BJ (cell line): ENCODE measurements at places on chromosomes 2 and 18. TPM values are rescaled to one million over a fixed set of nuclear protein-coding genes. Genes with fewer than 3 reads are reported as not detected.

DNA sequence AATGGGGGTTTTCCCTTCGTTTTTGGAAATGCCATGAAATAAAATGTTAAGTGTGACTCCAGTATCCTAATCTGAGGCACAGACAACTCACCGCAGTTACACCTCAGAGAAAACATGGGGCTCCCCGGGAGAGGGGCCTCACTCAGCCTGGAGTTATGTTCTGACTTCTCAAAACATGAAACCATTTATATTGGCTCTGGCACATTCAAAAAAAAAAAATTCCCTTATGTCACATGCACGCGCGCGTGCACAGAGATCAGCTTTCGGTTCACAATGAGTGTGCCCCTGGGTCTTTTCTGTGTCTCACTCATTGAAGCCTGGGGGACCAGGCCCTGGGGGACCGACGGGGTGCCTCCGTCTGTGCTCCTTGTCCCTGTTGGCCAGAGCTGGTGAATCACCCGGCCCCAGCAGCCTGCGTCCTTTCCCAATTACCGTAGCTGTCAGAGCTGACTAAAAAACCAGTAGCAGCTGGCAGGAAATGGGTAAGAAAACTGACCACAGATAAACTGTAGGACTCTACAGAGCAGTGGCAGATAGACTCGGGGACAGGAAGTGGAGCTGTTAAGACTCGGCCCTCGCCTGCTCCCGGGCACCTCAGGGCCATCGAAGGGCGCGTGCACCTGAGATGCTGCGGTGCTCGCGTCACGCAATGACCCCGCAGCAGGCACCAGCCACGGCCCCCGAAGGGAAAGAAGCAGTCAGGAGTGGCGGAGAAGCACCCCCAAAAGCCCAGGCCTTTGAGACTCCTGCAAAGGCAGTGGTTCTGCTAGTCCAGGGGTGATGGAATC, 138.3 kb upstream of the ID2 start:
- peak; percentile 36 for DNase-seq

GRCh38 chr2:234463626-234464290, 33.1 kb downstream of the ARL4C start:
- DNase-seq, result no peak

DNA sequence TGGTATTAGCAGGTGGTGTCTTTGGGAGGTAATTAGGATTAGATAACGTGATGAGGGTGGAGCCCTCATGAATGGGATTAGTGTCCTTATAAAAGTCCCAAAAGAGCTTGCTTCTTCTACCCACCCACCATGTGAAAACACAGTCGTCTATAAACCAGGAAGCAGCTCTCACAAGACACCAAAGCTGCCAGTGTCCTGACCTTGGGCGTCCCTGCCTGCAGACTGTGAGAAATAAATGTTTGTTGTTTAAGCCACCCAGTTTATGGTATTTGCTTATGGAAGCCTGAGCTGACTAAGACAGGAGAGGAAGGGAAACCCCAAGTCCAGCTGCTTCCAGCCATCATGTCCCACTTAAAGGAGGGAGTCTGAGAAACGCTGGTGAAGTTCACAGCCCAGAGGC, 13.6 kb downstream of the ADI1 start:
- DNase-seq, result no peak

The ITGB6 gene
- 0.01 and 0.04 TPM in 2 replicates for polyA plus RNA-seq

The ASB18 gene
- not detected in 2 replicates for polyA plus RNA-seq

The DSG1 gene
- not detected in 2 replicates for polyA plus RNA-seq

DNA sequence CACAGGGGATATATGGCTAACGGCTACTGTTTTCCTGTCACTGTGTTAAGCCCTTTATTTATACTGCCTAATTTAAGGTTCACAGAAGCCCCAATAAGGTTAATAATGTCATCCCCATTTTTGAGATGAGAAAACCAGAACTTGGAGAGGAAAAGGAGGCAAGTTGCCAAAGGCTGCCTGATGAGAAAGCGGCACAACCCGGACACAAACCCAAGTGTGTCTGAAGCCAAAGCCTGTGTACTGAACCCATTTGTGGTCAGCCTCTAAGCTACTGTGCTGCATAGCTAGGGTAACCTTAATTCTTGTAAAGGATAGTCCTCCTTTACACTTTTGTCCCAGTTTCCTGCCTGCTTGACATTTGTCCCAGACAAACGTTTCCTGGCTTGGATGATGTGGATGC, 954.7 kb upstream of the FANCL start:
- no peak for DNase-seq

The ASIC4 gene
- polyA plus RNA-seq, result 0.04 and 0.09 TPM in 2 replicates

DNA sequence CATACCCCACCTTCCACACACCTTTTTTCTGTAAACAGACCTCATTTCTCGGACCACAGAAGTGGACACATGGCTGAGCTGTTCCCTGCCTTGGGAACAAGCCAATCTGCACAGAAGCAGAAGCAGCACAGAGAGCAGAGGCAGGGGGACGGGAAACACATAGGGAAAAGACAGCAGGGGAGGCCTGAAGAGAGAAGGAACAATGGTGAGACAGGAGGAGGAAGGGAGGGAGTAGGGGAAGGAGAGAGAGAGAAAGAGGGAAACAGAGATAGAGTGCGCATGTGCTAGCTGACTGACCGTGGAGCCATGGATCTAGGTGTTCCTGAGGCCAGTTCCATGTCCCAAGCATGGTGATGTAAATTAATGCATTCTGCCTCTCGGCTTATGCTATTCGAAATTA, 119.7 kb downstream of the NOL10 start:
- DNase-seq, result no peak

- no peak for DNase-seq
These were observed 92.2 kb upstream of the DSEL start for GRCh38 chr18:67608615-67609273.

The POTEF gene
- not detected in 2 replicates for polyA plus RNA-seq

- no peak for DNase-seq
These were observed 263.2 kb upstream of the CDH7 start for GRCh38 chr18:65487569-65487968.

DNA sequence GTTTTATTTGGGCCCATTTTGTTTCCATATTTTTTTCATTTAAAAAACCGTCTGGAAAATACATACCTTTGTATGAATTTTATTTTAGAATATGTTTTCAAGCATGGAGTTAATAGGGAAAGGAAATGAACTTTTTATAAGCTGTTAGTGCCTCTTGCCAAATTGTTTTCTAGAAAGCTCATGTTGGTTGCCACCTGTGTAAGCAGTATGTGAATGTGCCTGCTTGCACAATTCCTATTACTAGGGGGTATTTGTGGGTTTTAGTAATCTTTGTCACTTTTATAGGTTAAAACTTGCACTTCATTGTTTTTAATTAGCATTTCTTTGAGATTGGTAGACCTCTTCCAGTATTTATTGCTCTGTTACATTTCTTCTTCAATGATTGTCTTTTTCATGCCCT, 107.3 kb downstream of the TANC1 start:
- no peak for DNase-seq

The SS18 gene
- polyA plus RNA-seq, result 153 and 163 TPM in 2 replicates

The RAB31 gene
- polyA plus RNA-seq, result 30.5 and 37.2 TPM in 2 replicates

- DNase-seq, result no peak
These were observed 58.1 kb downstream of the ROCK2 start for GRCh38 chr2:11286323-11286722.

DNA sequence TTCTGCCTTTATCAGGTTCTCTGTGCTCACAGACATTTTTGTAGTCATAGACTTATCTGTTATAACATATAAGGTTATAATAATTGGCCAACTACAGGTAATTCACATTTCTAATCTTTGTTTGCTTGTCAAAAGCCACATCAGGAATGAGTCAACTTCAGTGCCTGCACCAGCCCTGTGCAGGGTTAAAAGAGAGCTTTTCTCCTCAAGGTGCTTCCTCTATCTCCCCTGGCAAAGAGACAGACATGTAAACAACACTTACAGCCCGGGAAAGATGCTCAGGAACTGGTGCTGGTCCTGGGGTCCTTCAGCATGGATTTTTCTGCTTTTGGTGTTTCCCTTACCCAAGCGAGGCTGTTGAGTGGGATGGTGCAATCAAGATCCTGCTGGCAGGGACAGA, 7.7 kb upstream of the EHD3 start:
- DNase-seq, result no peak

DNA sequence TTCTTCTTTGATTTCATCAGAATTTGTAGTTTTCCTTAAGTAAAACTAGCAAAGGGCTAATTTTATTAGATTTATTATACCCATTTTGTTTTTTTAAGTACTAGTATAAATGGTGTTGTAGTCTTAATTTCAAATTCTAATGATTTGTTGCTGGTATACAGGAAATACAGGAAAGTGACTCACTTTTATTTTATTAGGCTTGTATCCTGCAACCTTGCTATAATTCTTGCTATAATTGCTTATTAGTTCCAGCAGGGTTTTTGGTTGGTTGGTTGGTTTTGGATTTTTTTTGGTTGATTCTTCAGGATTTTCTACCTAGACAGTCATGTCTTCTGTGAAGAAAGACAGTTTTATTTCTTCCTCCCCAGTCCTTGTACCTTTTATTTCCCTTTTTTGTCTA, 110.6 kb upstream of the IL1R2 start:
- no peak for DNase-seq

DNA sequence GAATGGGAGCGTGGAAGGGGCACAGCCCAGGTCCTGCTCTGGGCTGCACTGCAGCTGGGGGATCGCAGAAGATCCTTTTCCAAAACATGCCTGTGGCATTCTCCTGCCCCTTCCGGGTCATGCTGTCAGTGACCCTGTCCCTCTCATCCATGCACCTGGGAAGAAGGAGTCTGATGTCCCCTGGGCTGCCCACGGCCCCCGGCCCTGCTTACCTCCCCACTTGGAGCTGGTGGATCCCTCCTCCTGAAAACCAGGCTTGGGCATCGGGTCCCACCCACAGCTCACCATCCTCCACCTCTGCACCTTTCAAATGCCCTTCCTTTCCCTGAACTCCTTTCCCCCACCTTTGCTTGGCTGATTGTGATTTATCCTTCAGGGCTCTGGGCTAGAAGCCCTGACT, 11.8 kb downstream of the INHBB start:
- no peak for DNase-seq

DNA sequence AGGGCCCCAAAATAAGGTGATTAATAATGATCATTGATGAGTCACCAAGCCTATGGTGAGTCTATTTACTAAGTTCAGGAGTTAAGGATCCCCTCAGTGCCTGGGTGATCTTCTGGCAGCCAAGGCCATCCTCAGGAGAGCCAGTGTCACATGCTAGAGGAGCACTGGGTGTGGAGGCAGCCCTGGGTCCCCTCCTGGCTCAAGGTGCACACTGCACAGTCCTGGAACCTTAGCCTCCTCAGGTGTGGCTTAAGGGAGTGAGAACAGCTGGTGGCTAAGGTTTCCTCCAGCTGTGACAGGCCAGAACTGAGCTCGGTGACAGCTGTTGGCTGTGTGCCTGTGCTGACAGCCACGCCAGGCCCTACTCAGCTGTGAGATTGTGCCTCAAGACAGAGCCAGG, 52.1 kb upstream of the ACAA2 start:
- no peak for DNase-seq

GRCh38 chr2:219002395-219003266, 9.4 kb upstream of the CRYBA2 start:
- no peak for DNase-seq

The PRSS56 gene
- not detected in 2 replicates for polyA plus RNA-seq

GRCh38 chr2:109409321-109410038, 204.3 kb downstream of the SEPTIN10 start:
- DNase-seq, result no peak

GRCh38 chr2:135689679-135690078, 52.0 kb upstream of the UBXN4 start:
- no peak for DNase-seq

The XDH gene
- 0.47 and 0.69 TPM in 2 replicates for polyA plus RNA-seq

GRCh38 chr2:128496700-128497099, 178.0 kb upstream of the HS6ST1 start:
- no peak for DNase-seq

GRCh38 chr2:80547344-80547743, 242.8 kb upstream of the LRRTM1 start:
- DNase-seq, result no peak

The RABL2A gene
- 10.7 and 13.8 TPM in 2 replicates for polyA plus RNA-seq

DNA sequence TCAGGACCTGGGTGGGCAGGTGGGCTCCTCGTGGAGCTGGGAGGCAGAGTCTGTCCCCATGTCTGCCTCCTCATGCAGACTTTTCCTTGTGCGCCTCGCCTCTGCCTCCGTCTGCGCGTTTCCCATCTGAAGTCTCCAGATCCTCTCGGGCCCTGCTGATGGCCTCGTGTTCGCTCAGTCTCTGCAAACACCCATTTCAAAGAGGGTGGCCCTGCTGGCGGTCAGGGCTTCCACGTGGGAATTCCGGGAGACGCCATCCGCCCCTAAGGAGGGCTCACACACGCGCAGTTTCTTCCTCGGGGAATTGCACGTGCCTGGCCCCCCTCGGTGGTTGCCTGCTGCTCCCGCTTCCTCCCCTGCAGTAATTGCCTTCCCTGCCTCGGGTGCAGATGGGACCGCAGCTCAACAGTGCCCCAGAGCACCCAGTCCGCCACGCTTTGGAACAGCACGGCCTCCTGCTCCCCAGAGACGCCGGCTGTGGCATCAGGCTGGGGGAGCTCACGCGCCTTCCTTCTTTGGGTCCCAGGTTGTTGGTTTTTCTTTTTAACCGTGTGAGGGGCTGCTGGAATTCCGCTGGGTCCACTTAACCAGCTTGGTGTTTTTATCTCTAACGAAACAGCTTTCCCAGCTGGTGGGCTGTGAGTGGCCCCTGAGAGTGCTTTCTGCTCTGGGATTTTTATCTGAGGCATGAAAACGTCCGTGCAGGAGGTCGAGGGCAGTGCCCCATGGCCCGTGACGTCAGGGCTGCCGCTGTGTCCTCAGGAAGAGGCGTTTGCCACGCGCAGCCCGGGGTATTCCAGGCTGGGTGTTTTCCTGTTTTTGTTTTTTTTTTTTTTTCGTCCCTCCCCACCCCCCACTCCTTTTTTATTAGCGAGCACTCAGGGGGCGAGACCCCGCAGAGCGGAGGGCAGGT, 16.1 kb downstream of the NFATC1 start:
- DNase-seq, result no peak

- DNase-seq, result no peak
These were observed 240.8 kb downstream of the FAM210A start for GRCh38 chr18:13485604-13486003.

GRCh38 chr18:27606741-27607140, 421.6 kb upstream of the CHST9 start:
- no peak for DNase-seq

The OLA1 gene
- polyA plus RNA-seq, result 36.7 and 96.0 TPM in 2 replicates

The REG3A gene
- not detected in 2 replicates for polyA plus RNA-seq

GRCh38 chr2:72012886-72013574, 134.6 kb downstream of the CYP26B1 start:
- no peak for DNase-seq

The C2orf74 gene
- polyA plus RNA-seq, result 6.5 and 19.5 TPM in 2 replicates

- no peak for DNase-seq
These were observed 38.8 kb downstream of the BMP10 start for GRCh38 chr2:68832233-68832869.

The PLGLB2 gene
- 1.2 and 2.3 TPM in 2 replicates for polyA plus RNA-seq
